ENCODE measurements at places on chromosomes 2 and 18.

DNA sequence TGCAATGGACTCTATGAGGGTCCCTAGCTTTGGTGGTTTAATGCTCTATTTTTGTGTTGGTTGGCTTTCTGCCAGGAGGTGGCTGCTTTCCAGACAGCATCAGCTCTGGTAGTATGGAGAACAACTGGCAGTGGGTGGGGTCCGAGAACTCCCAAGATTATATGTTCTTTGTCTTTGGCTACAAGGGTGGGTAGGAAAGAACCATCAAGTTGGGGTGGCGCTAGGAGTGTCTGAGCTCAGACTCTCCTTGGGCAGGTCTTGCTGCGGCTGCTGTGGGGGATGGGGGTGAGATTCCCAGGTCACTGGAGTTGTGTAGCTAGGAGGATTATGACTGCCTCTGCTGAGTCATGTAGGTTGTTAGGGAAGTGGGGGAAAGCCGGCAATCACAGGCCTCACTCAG is 976.1 kb upstream of the GYPC start:
- no peak for DNase-seq

DNA sequence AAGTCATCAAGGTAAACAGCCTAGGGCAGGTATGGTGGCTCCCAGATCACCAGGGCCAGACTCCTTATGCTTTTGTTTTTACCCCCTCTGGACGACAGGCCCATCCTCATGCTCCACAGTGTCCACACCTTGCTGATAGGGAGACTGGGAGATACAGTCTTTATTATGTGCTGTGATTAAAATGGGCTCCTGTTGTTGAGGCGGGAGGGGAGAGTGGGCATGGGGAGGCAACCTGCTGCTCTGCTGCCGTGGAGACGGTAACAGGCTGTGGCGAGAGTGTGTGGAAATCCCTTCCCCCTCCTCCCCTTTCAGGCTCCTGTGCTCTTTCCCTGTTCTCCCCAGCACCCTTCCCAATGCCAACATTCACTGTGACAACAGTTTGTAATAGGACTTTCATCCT is 38.2 kb upstream of the PNO1 start:
- DNase-seq, result no peak

DNA sequence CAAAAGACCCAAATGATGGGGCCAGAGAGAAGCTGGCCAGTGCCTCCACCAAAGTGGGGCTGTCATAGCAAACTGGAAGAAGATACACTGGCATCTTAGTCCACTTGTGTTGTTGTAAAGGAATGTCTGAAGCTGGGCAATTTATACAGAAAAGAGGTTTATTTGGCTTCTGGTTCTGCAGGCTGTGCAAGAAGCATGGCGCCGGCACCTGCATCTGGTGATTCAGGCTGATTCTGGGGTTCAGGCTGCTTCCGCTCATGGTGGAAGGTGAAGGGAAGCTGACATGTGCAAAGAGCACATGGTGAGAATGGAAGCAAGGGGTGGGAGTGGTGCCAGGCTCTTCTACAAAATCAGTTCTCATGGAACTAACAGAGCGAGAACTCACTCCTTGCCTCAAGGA is 135.9 kb upstream of the TWIST2 start:
- DNase-seq, result no peak

- no peak for DNase-seq
These were observed 194.1 kb downstream of the SS18 start for GRCh38 chr18:25896178-25896780.

DNA sequence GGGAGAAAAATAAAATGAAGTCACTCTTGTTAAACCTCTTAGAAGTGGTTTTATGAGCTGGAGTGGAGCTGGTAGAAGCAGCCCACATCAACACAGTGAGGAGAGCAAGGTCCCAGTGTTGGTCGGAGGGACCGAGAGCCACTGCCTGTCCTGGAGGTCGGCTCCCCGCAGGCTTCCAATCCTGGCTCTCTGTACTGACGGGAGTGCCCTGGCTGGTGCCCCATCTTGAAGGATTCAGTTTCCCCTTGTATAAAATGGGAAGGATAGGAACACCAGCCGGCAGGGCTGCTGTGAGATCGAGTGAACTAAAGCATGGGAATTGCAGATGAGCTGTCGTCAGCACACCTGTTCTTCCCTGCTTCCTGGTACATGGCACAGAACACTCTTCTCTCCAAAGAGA is 104.3 kb upstream of the ID2 start:
- DNase-seq, result no peak

GRCh38 chr2:240412211-240412861 is 23.1 kb upstream of the GPC1 start:
- no peak for DNase-seq

DNA sequence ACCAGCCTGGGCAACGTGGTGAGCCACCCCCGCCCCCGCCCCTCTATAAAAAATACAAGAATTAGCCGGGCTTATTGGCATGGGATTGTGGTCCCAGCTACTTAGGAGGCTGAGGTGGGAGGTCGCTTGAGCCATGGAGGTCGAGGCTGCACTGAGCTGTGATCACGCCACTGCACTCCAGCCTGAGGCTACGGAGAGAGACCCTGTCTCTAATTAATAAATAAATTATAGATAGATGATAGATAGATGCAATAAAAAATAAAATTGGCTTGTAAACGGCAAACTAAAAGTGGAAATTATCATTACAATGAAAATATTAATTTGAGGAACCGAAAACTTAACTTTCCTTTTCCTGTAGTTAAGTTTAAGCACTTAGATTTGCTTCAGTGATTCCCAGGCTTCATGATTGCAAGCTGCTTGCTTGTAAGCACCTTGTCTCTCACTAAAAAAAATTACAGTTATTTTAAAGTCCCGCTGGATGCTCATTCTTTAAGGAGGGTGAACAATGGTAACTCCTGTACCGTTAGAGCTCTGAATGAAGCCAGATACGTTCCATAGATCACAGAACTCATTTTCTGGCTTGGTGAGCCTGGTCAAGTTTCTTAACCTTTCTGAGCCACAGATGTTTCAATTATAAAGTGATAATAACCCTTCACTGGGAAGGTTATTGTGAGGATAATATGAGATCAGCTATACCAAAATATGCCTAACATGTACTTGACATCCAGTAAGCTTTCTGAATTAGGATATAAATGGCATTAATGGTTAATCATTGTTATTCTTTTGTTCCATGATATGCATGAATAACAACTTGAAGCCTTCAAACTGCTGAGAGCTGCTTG is 9.3 kb upstream of the NARS1 start:
- no peak for DNase-seq
